Activated CD8-positive, alpha-beta memory T cell treated with anti-CD3 and anti-CD28 coated beads for 24 hours (primary cell): ENCODE measurements at places on chromosomes 4 and X.

GRCh38 chrX:74119016-74119910 lies 184.7 kb upstream of the ZCCHC13 start:
- DNase-seq = no peak

DNA sequence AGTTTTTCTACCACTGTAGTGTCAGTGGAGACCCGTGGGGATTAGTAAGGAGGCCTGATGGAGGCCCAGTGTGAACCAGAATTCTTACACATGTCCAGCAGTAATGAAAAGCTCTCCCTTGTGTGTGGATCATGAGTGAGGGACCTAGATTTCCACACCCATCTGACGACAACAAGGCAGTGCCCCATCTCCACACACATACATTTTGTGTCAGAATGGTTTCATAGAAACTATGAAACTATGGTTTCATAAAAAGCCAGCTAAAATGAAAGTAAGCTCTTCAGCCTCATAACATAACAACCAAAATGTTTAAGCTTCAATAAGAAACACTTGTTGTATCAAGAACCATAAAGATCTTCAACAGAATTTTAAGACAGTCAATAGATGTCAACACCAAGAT lies 884.5 kb upstream of the ADGRL3 start:
- no peak for DNase-seq

GRCh38 chr4:128379860-128380259 lies 92.2 kb upstream of the PGRMC2 start:
- no peak for DNase-seq

DNA sequence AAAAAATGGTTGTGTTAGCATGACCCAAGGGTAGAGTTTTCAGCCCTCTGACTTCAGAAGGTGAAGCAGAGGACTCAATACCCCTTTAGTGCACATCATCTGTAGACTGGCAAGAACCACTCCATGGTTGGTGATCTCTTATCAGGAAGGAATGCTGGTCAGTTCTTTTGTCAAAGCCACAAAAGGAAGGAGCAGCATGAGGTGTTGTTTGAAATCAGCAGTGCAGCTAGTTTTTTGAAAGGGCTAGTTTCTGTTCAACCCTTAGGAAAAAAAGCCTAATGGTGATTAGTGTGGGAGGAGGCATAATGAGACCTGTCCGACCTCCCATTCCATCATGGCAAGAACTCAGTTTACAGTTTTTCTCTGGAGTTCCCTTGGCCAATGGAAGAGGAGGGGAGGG lies 362.0 kb upstream of the CT83 start:
- no peak for DNase-seq

GRCh38 chr4:8850074-8850829 lies 21.4 kb downstream of the HMX1 start:
- no peak for DNase-seq

DNA sequence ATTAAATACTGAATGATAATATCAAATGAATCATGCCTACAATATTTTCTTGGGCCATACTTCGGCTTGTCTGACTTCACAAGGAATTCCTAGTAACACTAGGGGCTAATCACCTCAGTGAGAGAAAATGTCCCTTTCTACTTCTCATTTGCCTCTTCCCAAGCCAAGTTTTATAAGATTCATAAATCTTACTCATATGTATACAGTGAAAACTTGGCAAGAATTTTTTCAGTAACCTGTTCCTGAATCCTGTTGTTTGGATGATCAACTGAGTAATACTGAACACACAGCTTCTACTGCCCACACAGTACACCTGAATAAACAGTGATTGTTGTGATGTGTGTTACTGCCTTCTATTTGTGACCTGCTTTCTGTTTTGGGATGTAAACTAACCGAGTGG lies 16.5 kb downstream of the TMPRSS11E start:
- no peak for DNase-seq
